ENCODE measurements at places on chromosomes 7 and 10. TPM values are rescaled to one million over a fixed set of nuclear protein-coding genes. Genes with fewer than 3 reads are reported as not detected.

ZCWPW1 gene
- 5.5 TPM for polyA plus RNA-seq

EPHA1 gene
- polyA plus RNA-seq = 10.1 TPM

HOXA10 gene
- polyA plus RNA-seq = not detected

PRSS37 gene
- polyA plus RNA-seq = not detected

TEX36 gene
- not detected for polyA plus RNA-seq

CCDC172 gene
- not detected for polyA plus RNA-seq

C10orf67 gene
- not detected for polyA plus RNA-seq

ABCA13 gene
- not detected for polyA plus RNA-seq

LDB3 gene
- not detected for polyA plus RNA-seq
